Activated effector memory CD4-positive, alpha-beta T cell treated with Interleukin-2 at 50 U/mL for 16 hours (primary cell): ENCODE measurements at places on chromosomes 5 and 9.

DNA sequence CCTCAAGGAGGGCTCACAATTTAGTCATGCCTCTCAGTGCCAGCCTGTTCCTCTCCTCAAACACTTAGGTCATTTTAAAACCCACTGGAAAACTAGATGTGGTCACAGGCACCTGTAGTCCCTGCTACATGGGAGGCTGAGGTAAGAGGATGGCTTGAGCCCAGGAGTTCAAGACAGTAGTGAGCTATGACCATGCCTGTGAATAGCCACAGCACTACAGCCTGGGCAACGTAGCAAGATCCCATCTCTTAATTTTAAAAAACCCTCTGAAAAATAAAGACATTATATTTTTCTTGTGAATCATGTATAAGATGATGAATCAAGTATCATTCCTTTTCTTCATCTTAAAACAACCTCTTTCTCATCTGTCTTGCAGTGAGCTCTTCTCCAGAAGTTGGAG, 45.8 kb downstream of the KLF4 start:
- no peak for DNase-seq

- no peak for DNase-seq
Measured at GRCh38 chr5:1819458-1819857, 18.3 kb downstream of the NDUFS6 start.

DNA sequence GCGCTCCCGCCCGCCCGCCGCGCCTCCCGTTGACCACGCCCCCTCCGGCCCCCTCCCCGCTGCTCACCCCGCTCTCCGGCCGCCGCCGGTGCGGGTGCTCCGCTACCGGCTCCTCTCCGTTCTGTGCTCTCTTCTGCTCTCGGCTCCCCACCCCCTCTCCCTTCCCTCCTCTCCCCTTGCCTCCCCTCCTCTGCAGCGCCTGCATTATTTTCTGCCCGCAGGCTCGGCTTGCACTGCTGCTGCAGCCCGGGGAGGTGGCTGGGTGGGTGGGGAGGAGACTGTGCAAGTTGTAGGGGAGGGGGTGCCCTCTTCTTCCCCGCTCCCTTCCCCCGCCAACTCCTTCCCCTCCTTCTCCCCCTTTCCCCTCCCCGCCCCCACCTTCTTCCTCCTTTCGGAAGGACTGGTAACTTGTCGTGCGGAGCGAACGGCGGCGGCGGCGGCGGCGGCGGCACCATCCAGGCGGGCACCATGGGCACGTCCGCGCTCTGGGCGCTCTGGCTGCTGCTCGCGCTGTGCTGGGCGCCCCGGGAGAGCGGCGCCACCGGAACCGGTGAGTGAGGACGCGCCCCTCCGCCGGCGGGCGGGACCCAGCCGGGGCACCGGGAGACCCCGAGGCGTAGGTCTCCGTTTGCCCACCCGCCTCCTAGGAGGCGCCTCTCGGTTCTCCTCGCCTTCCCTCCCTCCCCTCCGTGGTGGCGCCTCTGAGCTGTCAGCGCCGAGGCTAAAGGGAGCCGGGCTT, at the start of gene VLDLR:
Gene VLDLR, plus strand, starts transcription at position 66 of the 739 bp plus-strand sequence. Its CDS starts 403 bp downstream, at position 469.
- no peak for DNase-seq

GRCh38 chr9:15133488-15133887, 173.5 kb downstream of the TTC39B start:
- DNase-seq, result no peak

- no peak for DNase-seq
Measured at GRCh38 chr5:113336975-113337374, 97.8 kb downstream of the TSSK1B start.

GRCh38 chr5:40390281-40391149, 289.2 kb upstream of the PTGER4 start:
- DNase-seq, result no peak

GRCh38 chr9:4138180-4138579, 161.7 kb downstream of the GLIS3 start:
- DNase-seq, result no peak

DNA sequence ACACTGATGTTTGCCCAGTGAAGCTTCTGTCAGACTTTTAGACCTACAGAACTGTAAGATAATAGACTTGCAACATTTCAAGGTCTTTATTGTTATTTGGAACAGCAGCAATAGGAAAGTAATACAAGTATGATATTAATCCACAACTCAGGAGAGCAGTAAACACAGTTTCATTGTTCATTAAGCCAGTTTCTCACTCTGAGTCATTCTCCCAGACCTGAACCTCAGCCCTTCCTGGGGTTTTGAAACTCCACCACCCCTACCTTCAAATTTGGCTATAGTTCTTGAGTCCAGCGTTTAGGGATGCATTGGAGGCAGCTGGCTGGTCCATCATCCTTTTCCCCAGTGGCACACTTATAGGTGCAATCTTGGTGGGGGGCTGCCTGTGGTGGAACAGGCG, 203.2 kb downstream of the RAB3C start:
- no peak for DNase-seq

GRCh38 chr9:89080193-89080592, 88.9 kb downstream of the S1PR3 start:
- DNase-seq, result no peak

DNA sequence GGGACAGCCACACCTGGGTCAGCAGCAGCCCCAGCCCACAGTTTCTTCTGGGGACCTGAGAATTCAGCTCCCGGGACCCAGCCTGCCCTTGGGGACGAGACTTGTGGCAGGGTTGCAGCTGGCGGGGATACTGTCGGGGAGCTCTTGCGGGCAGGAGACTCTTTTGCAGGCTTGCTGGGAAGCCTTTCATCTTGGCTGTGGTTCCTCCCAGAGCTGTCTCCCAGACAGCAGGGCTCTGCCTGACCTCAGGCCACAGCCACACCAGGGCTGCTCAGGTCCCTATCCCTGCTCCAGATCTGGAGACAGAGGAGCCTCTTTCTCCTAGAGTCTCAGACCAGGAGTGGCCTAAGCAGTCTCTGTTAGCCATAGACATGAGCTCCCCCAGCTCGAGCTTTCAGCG, 4.7 kb upstream of the MYMK start:
- no peak for DNase-seq

GRCh38 chr9:107261106-107261505, 22.0 kb upstream of the RAD23B start:
- no peak for DNase-seq

- DNase-seq, result no peak
Measured at GRCh38 chr9:96721303-96721702, 56.6 kb downstream of the ZNF510 start.

GRCh38 chr5:68253624-68254585, 38.3 kb downstream of the PIK3R1 start:
- no peak for DNase-seq

DNA sequence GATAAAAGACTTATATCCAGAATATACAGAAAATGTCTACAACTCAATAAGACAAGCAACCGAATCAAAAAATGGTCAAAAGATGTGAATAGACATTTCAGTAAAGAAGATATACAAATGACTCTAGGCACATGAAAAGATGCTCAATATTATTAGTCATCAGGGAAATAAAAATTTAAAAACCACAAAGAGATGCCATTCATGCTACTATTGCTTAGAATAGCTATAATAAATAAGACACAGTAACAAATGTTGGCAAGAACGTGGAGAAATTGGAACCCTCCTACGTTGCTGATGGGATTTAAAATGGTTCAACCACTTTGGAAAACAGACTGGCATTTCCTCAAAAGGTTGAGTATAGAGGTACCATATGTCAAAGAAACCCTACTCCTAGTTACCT, 39.8 kb downstream of the POLK start:
- DNase-seq, result no peak

- no peak for DNase-seq
Measured at GRCh38 chr9:130472184-130472705, 27.5 kb downstream of the ASS1 start.

DNA sequence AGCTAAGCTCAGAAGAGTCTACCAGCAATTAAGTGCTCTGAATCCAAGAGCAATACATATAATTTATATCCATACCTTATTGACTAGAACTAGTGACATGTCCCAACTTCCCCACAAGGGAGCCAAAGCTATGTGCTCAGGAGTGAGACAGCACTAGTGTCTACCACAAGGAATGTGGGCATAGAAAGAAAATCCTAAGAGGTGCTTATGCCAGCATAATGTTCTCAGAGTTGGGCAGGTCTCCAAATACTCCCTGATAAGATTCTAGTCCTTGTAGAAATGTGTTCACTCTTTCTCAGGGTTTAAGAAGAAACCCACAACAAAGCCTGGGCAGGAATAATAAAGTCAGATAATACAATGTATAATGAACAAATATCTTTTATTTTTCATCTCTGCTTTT, 275.1 kb downstream of the BRINP1 start:
- no peak for DNase-seq

DNA sequence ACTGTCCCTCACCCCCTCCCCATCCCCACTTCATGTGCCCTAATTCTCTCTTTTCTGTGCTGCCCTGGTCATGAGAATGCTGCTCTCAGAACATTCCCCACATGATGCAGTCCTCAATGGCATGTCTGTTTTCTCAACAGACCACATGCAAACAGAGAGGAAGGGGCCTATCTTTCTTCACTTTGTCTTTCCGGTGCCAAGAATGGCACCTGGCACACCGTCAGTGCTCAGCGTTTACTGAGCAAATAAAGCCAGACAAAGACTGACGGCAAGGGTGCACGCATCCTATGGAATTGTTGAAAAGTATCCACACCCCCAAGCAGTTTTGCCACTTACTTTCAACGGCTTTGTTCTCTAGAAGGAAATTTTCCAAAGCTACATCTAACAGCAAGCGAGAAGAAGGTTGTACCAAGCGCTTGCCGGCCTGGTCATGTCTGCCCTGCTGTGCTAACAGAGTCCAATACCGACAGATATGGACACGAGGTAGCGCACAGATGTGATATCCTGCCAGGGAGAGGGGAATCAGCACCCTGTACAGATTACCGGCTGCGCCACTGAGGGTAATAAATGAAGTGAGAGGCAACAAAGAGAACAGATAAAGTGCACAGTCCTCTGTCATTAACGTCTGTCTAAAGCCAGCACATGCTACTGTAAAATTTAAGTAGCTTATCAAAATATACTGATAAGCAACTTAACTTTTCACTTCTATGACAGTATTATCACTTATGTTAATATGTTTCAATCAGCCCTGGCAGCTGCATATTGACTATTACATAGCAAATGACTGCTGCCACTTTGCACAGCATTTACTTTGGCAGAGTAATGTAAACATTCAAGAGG, 251.7 kb downstream of the DENND1A start:
- DNase-seq, result no peak

- no peak for DNase-seq
Measured at GRCh38 chr9:134125413-134126095, 10.3 kb upstream of the WDR5 start.

DNA sequence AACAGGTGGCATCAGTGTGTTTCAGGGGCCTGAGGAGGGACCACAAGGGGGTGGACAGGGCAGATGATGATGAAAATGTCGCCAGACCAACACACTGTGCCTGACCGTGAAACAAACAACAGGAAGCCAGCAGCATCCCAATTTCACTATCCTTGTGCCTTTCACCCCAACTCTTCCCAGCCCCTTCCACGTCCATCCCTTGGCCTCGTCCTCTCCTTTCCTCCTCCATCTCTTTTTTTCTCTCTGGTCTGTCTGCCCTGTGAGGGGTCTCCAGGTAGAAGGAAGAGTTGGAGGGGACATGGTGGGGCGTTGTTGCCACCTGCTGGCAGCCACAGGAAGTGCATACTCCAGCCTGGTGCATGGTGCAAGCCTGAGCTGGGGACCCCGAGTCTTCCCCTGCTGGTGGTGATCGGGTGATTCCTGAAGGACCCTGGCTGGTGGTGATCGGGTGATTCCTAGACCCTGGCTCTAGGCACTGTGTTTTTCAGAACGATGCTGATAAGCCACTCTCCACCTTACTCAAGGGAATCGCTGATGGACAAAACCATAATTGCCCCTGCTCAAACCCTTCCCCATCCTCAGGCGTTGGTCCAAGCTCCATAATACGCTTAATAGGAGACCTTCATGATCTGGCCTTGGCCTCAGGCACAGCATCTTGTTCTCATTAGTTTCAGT, 21.7 kb upstream of the NSD1 start:
- peak; percentile 36 for DNase-seq

GRCh38 chr9:74281674-74282073, 215.5 kb upstream of the RORB start:
- DNase-seq, result no peak

DNA sequence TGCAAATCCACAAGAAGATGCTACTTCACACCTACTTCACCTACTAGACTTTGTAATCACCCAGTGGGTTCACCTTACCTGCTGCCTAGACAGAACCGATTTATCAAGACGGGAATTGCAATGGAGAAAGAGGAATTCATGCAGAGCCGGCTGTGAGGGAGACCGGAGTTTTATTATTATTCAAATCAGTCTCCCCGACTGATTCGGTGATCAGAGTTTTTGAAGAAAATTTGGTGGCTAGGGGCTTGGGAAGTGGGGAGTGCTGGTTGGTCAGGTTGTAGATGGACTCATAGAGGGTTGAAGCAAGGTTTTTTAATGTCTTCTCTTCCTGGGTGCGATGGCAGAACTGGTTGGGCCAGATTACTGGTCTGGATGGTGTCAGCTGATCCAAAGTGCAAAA, 23.4 kb downstream of the SFXN1 start:
- DNase-seq, result no peak

DNA sequence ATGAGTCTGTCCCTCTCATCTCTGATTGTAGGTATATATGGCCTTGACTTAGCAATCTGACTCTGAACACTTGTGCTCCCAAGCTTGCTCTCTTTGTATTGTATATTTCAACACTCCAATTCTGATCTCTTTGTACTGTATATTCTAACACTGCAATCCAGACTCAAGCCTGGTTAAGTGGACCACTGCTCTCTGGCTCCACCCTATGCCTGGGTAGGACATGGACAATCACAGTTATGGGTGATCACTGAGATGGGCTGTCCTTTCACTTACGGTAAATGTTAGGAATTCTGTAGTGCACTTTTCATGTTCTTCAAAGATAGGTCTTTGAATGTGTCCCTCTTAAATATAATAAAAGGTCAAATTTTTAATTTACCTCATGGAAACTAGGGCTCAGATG, 165.1 kb downstream of the TLR4 start:
- no peak for DNase-seq

DNA sequence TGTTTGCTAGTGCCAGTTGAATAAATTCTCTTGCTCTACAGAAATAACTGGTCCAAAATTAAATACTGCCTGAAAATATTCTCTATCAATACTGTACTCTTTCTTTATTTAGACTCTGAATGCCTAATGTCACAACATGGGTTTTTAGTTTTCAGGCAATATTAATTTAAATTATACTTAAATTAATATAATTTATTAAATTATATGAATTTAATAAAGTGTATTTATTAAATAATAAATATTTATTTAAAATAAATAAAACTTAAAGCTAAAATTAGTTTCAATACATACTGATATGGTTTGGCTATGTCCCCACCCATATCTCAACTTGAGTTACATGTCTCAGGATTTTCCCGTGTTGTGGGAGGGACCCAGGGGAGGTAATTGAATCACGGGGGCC, 146.0 kb downstream of the PRR16 start:
- no peak for DNase-seq

GRCh38 chr5:103093727-103094126, 26.2 kb downstream of the GIN1 start:
- no peak for DNase-seq

DNA sequence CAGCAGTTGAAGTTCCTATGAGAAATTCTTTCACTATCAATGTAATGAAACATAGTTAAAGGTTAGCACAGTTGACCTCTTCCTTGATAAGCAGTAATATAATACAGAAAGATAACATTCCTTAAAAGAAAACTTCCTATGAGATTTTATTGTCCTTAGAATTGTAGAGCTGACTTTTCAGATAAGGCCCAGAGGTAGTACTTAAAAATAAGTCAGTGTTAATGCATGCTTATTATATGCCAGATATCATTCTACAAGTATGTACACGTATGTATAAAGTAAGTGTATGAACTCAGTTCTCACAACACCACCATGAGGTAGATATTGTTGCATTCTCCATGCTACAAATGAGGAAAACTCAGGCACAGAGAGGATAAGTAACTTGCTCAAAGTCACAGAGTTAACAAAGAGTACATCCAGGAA, 15.3 kb downstream of the AP3S1 start:
- no peak for DNase-seq
